ENCODE measurements at places on chromosomes 2 and 18.

DNA sequence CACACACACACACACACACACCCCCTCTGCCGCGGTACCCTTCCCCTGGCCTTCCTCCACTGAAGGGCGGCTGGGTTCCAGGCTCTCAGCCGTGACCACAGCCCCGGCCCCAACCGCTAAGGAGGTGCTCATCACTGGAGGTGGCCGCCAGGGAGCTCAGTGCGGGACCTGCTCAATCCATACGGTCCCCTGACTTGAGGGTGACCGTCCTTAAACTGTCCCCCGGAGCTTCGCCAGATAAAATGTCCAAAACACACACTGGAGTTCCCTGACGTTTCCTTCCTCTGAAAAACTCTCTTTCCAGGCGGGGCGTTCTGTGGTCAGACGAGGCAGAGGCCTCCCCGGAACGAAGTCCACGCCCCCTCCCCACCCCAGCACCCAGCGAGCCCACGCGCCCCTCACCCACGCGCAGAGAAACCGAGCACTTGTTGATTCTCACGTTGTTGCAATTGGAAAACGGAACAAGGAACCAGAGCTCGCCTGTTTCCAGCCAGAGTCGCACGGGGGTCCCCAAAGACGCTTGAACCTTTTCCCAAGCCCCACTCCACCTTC is 1.4 kb downstream of the MBP start:
- DNase-seq, result no peak

DNA sequence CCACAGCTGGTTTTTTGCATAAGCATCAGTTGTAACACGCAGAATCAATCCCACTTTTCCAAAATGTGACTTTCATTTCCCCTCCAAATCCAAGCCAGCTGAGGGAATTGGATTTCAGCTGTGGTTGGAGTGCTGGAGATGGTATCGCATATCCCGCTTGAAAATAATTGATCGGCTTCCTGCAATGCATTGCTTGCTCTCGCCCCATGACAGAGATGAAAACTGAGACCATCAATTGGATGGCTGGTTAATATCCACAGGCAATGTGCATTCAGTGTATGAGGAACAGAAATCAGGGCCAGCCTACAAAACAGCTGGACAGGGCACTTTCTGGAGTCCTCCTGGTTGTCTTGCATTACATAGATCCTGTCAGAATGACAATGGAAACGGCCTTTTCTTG is 135.3 kb downstream of the MAIP1 start:
- no peak for DNase-seq

GRCh38 chr2:112093216-112093615 is 38.1 kb downstream of the TMEM87B start:
- DNase-seq, result no peak

- DNase-seq, result no peak
Observed at GRCh38 chr2:181231151-181231550, 226.0 kb upstream of the ITGA4 start.

- DNase-seq, result no peak
Observed at GRCh38 chr2:181117206-181117925, 137.0 kb downstream of the UBE2E3 start.

GRCh38 chr2:84169871-84170270 is 289.2 kb downstream of the SUCLG1 start:
- DNase-seq, result no peak

DNA sequence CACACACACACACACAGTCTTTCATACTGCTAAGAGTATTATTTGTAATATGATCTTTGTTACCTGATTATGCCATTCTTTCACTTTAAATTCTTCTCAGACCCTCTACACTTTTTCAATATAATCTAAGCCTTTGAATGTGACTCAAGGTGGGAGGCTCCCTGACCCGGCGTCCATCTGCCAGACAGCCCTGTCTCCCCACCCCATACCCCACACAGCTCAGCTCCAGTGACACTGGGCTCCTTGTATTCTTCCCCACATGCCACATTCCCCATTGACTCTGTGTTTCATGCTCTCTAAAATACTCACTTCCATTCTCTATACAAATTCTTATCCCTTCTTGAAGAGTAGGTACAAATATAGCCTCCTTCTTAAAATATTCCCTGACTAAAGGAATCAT is 442.2 kb downstream of the TGIF1 start:
- DNase-seq, result no peak

- DNase-seq, result no peak
Observed at GRCh38 chr2:169397697-169398096, 35.4 kb upstream of the LRP2 start.

- no peak for DNase-seq
Observed at GRCh38 chr2:214410128-214410775, 602 bp upstream of the VWC2L start.

GRCh38 chr18:21242141-21242779 is at the start of gene GREB1L:
GREB1L (plus strand) TSS chr18:21242232; CDS start chr18:21383519, 141,287 bp downstream.
- DNase-seq, result peak; percentile 19

DNA sequence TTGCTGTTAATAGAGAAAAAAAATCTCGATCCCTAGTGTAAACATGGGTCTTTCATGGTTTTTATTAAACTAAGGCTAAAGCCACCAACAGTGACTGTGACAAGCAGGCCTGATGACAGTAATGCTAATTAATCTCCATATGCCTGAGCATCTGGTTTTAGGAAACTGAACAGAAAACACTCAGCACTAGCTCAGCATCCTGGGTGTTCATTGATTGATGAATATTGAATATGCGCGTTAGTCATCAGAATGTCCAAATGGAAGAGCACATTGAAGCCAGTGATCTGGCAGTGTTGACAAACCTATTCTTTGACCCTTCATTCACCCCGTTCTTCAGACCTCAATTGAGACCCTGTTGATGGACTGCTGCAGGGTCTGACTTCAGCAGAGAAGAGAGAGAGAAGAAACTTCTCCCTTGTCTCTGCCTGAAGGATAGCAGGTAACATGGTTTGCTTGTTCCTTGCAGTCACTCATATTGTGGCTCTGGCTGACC is 283.8 kb downstream of the RDH14 start:
- no peak for DNase-seq

GRCh38 chr2:60834270-60834717 is 47.1 kb upstream of the REL start:
- no peak for DNase-seq

DNA sequence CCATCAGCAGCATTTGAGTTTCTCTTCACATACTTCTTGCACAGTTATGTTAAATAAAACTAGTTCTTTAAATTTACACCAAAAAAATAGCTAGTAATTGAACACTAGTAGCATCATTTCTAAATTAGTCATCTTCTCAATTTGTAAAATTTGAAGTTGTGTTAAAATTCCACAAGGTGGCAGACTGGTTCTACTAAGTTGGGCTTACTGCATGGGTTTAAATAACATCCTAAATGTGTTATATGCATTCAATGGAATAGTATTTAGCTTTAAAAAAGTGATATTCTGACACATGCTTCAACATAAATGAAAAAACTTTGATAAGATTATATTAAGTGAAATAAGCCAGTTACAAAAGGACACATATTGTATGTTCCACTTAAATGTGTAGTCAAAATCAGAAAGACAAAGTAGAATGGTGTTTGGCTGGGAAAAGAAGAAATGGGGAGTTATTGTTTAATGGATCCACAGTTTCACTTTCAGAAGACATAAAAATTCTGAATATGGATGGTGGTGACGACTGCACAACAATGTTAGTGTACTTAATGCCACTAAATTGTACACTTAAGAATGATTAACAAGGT is 28.7 kb upstream of the RPRD1A start:
- DNase-seq, result peak; percentile 62

GRCh38 chr2:231384970-231385369 is 10.5 kb upstream of the B3GNT7 start:
- DNase-seq, result no peak

- peak; percentile 34 for DNase-seq
Observed at GRCh38 chr18:23226391-23226790, 91.1 kb downstream of the CABLES1 start.

- no peak for DNase-seq
Observed at GRCh38 chr18:80234398-80234797, 12.9 kb downstream of the PARD6G start.

GRCh38 chr2:170362313-170362870 is 184.4 kb downstream of the MYO3B start:
- no peak for DNase-seq

DNA sequence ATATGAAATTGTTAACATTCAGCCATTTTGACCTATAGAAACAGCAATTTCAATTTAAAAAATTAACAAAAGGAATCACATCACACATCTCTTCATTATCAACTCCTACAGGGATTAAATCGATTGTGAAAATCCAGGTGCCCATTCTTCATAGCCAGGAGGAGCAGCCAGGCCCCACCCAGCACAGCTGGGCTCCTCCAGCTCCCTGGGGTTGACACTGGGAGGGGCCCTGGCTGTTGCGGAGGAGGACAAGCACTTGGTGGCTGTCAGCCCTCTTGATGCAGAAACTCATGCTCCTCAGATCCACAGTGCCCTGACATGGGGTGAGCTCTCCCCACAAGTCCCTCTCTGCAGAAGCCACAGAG is 99.8 kb downstream of the FAM210A start:
- no peak for DNase-seq

- no peak for DNase-seq
Observed at GRCh38 chr2:71608441-71608840, 155.1 kb downstream of the DYSF start.

DNA sequence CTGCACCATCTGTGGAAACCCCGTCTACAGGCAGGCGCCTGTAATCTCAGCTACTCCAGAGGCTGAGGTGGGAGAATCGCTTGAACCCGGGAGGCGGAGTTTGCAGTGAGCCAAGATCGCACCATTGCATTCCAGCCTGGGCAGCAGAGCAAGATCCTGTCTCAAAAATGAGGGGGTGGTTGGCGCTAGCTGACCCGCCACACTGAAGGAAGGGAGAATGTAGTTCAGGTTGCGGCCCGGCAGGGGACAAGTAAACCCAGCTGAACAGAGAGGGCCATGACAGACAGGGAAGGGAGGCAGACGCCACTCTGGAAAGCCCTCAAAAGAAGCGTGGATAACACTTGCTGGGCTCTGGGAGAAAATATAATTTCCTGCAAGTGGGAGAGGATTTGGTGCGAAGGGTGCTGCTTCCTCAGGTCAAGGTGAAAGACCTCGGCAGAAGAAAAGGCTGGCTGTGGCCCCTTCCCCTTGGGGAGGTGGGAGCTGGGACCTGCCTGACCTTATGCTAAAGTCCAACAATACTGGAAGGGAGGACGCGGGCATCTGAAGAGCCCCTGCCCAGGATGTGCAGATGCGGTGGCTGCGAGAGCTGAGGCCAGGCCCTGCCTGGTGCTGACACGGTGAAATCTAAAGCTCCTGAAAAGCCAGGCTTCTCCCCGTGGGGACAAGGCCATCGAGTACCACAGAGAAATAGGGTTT is 3.7 kb upstream of the SFT2D3 start:
- DNase-seq, result no peak

- DNase-seq, result no peak
Observed at GRCh38 chr2:234025466-234025865, 25.0 kb upstream of the SPP2 start.

DNA sequence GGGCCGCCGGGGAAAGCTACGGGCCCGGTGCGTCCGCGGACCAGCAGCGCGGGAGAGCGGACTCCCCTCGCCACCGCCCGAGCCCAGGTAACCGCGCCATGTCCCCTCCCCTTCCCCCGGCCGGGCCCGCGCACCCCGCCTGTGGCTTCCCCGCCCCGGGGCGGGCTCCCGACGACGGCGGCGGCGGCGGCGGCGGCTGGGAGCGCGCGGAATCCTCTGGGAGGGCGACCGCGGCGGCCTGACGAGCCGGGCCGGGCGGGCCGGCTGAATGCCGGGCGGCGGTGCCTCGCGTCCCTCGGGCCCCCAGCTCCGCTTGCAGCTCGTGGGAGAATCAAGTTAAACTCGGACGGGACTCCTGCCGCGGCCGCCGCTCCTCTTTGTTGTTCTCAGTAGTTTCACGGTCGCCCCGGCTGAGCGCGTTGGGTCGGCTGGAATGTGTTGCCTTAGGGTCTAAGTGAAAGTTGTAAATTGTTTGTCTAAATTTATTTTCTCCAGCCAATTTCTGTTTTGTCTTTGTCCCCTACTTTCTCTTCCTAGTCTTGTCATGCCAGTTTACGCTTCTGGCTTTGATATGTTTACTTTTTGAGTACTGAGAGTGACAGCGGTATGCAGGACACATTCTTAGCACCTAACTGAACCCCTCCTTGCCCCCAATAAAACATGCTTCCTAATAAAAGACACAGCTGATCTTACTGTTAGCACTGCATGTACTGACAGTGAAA is 685 bp downstream of the SMAD4 start:
- DNase-seq, result peak; percentile 71

- peak; percentile 34 for DNase-seq
Observed at GRCh38 chr18:50286391-50287027, 983 bp downstream of the CXXC1 start.

- DNase-seq, result no peak
Observed at GRCh38 chr2:24828238-24828996, 35.2 kb downstream of the CENPO start.

GRCh38 chr18:13603304-13604019 is 122.9 kb downstream of the FAM210A start:
- DNase-seq, result no peak

GRCh38 chr2:135786823-135787222 is 45.2 kb downstream of the UBXN4 start:
- peak; percentile 96 for DNase-seq

- no peak for DNase-seq
Observed at GRCh38 chr2:53750041-53750768, 17.4 kb upstream of the CHAC2 start.

DNA sequence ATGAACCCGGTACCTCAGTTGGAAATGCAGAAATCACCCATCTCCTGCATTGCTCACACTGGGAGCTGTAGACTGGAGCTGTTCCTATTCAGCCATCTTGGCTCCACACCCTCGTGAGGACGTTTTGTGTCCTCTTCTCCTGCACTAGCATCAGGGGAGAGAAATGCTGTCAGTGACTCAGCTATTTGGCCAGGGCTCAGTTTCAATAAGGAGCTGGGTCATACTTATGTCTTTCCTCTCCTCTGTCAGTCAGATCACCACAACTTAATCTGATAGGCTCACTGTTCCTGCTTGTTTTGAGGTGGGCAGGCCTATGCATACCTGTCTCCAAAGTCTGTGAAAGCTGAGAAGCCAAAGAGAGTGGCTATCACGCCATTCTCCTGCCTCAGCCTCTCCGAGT is 921.2 kb downstream of the DCC start:
- no peak for DNase-seq

GRCh38 chr2:217415316-217415715 is 555.5 kb upstream of the TNP1 start:
- no peak for DNase-seq

GRCh38 chr2:159545085-159545484 is 71.3 kb downstream of the BAZ2B start:
- no peak for DNase-seq

DNA sequence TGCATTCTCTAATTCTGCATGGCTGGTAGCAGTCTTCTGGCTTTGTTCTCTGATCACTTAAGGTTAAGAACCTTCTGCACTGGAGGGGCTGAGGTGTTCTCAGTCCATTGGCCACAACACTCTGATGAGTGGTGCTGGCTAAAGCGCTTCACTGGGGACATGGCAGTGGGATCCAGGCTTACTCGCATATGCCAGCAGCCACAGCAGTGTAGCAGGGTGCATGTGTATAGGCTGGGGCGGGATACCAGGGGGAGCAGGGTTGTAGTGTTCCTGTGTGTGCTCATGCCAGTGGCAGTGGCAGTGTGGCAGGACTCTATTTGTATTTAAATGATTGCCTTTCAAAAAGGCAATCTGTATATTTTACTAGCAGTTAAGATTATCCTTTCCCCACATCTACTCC is 11.1 kb upstream of the TACR1 start:
- DNase-seq, result no peak

GRCh38 chr2:50431958-50432650 is 599.8 kb downstream of the NRXN1 start:
- DNase-seq, result no peak

- no peak for DNase-seq
Observed at GRCh38 chr2:23135481-23136100, 249.4 kb upstream of the KLHL29 start.
